ENCODE measurements at places on chromosomes 1 and 21.

DNA sequence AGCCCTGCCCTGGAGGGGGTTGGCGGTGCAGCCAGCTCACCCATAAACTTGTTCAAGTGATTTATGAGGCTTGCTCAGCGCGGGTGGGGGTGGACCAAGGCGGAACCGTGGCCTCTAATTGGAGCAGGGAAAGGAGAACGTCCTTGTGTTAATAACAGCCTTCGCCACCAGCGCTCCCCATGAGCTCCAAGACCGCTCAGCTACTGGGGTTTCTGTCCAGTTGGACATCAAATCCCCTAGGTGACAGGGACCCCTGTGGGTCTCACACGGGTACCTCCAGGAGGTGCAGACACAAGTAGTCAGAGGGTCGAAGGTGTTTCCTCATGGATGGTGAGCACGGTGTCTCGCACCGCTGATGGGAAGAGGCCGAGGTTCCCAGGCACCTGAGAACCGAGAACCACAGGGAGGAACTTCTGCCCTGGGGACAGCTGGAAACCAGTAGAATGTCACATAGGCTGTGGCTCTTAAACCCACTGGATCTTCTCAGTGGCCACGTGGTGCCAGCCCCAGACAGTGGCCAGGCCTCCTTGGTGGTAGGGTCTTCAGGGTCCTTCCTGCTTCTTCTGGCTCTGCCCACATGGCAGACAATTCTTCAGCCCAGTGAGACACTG, 3.7 kb upstream of the ACTRT2 start:
- H3K4me1 ChIP-seq: peaks cover 2% of the 10 kb centered on the region
- H3K36me3 ChIP-seq: no peaks in the 10 kb centered on the region
- DNase-seq: no peak

DNA sequence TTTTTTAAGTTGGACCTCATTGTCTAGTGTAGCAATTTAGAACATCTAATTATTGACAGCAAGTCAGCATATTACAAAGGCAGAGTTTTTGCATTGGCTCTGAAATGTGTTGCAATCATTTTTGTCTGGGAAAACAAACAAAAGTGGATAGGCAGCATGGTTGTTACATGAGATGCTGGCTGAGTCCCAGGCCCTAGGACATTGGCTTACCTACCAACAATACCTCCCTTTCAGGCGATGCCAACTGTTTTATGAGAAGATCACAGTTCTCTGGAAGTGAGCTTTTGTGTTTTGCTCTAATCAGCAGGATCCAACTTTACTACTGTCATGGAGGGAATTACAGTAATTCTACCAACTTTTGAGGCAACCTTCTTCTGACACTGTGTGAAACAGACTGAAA, 71.5 kb upstream of the CXADR start:
- H3K36me3 ChIP-seq: no peaks in the 10 kb centered on the region
- no peak overlapping the region for H3K4me3 ChIP-seq

DNA sequence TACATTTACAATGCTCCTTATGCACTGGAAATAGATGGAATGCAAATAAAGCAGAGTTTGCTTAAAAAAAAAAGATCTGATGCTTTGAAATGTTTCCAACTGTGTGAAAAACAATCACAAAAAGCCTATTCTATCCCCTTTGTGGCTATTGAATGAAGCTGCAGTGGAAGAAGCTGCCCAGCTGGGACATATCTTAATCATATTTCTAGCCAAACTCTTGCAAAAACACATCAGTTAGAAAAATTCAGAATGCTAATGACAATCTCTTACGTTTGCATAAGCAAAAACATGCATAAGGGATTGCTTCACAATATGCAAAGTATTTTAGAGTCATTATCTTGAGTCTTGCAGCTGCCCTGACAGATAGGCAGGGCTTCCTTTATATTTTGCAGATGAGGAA, 526.4 kb upstream of the USP24 start:
- no peak overlapping the region for H3K27ac ChIP-seq
- DNase-seq: no peak
- H3K27me3 ChIP-seq: no peaks in the 10 kb centered on the region
- H3K4me3 ChIP-seq: no peak overlapping the region

DNA sequence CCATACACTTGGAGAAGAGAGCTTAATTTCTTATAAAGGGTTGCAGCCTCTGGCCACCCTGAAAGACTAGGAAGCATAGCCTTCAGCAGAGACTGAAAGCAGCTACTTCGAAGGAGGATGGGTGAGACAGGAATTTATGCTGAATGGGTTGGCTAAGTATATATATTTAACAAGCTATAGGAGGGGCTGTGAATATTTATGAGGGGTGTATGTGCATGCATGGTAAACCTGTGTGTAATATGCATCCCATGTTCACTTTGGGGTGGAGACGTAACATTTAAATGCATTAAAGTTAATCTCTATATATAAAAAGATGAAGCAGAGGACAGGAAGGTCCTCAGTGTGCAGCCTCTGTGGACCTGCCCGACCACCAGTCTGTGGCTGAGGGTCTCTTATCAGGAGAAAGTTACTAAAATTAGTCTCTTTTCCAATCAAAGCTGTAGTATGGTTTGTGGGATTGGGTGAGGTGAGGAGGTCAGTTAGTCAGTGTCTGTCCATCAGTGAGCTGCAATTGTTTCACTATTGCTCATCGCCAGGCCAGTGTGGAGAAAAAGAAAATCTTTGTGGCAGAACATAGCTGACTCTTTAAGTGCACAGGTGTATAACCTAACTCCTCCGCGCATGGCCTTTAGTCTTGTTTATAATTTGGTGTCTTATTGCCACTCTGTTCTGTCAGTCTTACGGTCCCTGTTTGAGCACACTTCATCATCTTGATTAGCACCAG, 35.4 kb upstream of the DSCAM start:
- H3K36me3 ChIP-seq: no peaks in the 10 kb centered on the region
- no peak overlapping the region for H3K27ac ChIP-seq
- H3K4me1 ChIP-seq: no peaks in the 10 kb centered on the region
- DNase-seq: no peak

DNA sequence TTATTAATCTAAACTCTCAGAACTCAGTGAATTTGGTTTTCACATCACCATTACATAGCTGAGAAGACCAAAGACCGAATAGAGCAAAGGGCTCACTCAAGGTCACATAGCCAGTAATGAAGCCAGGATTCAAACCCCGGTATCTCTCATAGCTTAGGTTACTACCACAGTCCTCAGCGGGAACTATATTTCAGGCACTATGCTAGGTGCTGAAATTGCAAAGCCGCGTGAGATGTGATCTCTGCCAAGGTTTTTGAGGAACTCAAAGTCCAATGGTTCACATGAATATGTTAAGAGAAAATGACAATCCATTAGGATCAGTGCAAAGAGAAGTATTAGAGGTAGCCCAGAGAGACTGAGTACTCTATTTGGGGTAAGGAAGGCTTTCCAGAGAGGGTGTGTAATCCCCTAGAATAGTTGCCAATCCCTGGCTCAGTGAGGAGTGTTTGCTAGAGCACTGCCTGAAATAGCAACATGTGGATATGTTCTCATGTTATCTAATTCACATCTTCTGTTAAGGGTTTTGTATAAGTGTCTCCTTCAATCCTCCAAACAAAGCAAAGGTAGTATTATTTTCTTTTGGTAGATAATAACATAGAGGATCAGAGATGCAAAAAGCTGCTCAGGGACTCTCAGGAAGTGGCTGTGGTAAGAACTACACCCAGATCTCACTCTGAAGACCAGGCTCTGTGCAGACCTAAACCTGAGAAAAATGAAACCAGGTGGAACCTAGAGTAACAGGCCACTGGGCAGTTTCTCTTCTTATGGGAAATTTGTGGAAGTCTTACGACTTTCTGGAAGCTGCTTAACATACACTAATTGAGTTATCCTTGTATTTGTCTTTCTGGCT, 93.1 kb upstream of the C8B start:
- no peaks in the 10 kb centered on the region for H3K4me1 ChIP-seq
- no peaks in the 10 kb centered on the region for H3K36me3 ChIP-seq
- H3K4me3 ChIP-seq: no peak overlapping the region
- no peaks in the 10 kb centered on the region for H3K27me3 ChIP-seq

GRCh38 chr1:208219659-208220282, 24.4 kb downstream of the PLXNA2 start:
- no peaks in the 10 kb centered on the region for H3K27me3 ChIP-seq
- H3K27ac ChIP-seq: no peak overlapping the region
- no peak overlapping the region for H3K4me3 ChIP-seq

DNA sequence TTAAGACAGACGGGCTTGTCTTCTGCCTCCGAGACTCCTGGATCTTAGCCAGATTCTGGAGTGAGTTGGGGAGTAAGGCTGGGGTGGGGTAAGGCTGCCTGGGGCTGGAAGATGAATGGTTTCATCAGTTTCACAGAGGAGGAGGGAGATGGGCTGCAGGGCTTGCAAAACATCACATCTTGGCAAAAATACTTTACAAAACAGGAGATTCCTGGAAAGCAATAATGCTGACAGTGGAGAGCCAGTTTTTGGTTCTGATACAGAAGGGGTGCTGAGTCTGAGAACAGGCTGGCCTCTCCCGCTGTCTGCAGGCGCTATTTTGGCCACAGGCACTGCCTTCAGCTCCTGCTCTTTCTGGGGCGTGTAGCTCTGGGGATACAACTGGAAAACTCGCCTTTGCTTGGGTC, 83.4 kb upstream of the KCNE2 start:
- no peaks in the 10 kb centered on the region for H3K36me3 ChIP-seq
- H3K27me3 ChIP-seq: no peaks in the 10 kb centered on the region
- H3K4me1 ChIP-seq: no peaks in the 10 kb centered on the region
- no peak overlapping the region for H3K4me3 ChIP-seq
- H3K27ac ChIP-seq: no peak overlapping the region

DNA sequence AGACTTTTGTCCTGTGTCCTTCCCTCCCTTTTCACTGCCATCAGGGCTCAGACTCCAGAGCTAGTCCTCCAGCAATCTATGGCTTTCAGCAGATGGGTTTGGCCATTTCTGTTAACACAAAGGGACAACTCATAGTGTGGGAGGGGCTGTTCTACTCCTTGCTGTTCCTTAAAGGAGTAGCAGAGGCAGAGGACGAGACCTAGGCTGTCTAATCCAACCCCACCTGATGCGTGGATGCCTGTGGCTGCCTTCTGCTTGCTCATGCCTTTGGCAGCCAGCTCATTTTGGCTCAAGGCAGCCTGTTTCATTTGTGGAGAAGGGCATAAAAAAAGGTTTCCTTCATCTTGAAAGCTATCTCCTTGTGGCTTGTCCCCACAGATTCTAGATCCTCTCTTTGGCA, 27.0 kb downstream of the MFSD2A start:
- H3K4me1 ChIP-seq: no peaks in the 10 kb centered on the region
- H3K36me3 ChIP-seq: no peaks in the 10 kb centered on the region
- H3K27ac ChIP-seq: no peak overlapping the region
- DNase-seq: no peak

GRCh38 chr1:161952607-161953172, 71.0 kb downstream of the OLFML2B start:
- no peak overlapping the region for H3K27ac ChIP-seq
- peaks cover 4% of the 10 kb centered on the region for H3K4me1 ChIP-seq
- no peak for DNase-seq
- no peak overlapping the region for H3K4me3 ChIP-seq
- no peaks in the 10 kb centered on the region for H3K36me3 ChIP-seq

DNA sequence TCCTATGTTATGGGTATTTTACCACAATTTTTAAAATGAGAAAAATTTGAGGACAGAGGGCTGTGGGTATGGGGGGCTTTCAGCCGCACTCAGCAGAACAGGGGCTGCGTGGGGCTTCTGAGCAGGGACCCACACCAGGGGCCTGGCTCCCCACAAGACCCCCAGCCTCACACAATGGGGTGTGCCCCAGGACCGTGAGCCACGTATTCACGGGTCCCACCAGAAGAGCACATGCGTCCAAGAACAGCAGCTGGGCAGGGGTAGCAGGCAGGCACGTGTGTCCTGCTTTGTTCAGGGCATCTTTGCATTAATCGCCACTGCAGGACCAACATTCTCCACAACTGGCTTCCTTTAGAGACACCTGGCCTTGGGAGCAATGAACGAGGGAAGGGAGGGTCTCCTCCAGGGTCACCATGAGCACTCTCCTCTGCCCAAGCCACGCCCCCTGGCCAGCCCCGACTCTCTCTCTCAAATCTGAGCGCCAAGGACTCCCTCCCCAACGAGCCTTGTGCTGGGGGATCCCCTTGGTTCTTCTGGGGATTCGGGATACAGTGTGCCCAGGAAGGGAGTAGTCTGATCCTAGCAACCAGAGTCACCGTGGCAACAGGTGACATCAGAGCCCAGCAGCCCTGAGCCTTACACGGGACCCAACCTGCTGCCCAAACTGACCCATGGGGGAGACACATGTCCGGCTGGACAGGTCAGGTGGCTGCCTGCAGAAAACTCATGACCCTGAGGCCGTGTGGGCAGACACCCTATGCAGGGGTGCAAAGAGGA, 7.4 kb upstream of the ARF1 start:
- no peaks in the 10 kb centered on the region for H3K4me1 ChIP-seq
- DNase-seq: no peak
- no peak overlapping the region for H3K4me3 ChIP-seq
- H3K36me3 ChIP-seq: no peaks in the 10 kb centered on the region

DNA sequence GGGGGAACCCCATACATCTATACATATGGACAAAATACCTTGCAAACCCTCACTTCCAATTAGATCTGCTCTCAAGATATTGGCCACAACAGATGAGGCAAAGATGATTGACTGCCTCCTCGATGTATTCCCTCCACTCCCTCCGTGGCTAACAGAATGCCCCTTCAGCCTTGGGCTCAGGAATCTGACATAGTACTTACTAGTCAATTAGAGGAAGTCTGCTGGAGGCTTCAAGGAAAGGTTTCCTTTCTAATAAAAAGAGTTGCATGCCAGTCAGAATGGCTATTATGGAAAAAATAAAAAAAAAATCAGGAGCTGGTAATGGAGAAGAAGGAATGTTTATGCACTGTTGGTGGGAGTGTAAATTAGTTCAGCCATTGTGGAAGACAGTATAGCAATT, 90.4 kb upstream of the VAV3 start:
- H3K4me1 ChIP-seq: no peaks in the 10 kb centered on the region
- no peak overlapping the region for H3K4me3 ChIP-seq
- no peak for DNase-seq

DNA sequence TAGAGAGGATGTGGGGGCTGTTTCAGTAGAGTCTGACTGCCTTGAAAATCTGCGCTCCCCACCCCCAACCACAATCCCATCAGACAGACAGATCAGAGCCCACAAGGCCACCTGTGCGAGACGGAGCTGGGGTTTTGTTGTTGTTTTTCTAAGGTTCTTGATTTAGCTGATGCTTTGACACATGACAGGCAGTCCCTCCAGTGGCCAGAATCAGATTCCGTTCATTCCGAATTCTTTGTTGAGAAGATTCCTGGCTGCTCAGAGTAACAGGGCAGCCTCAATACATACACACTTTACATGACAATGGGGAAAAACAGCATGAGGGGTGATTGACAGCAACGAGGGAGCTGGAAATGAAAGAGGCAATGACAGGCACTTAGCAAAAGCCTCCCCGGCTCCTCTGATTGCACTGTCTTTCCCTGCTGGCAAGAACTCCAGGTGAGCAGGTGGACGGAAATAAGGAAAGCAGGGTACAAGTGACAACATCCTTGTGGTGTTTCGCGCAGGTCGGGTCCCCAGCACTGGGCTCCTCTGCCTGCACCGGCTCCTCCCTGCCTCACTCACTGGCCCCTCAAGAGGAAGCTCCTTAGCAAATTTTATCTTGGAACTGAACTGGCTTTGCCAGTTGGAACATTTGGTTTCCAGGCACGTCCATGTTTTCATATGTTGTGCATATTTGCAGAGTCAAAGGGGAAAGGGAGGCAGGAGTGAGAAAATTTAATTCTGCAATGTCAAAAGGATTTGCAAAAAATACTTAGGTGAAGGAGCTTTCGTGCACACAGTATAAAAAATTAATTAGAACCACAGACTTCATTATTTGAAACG, 148.7 kb downstream of the PGBD5 start:
- H3K27ac ChIP-seq: no peak overlapping the region
- DNase-seq: no peak
- no peaks in the 10 kb centered on the region for H3K27me3 ChIP-seq
- H3K36me3 ChIP-seq: peaks cover 7% of the 10 kb centered on the region
- H3K4me1 ChIP-seq: no peaks in the 10 kb centered on the region
- no peak overlapping the region for H3K4me3 ChIP-seq
